ENCODE measurements at places on chromosomes 6 and 20. TPM values are rescaled to one million over a fixed set of nuclear protein-coding genes. Genes with fewer than 3 reads are reported as not detected.

GRCh38 chr6:55633471-55633870 lies 54.5 kb upstream of the HMGCLL1 start:
- H3K4me3 ChIP-seq = no peak overlapping the region
- no peak for DNase-seq
- H3K27me3 ChIP-seq = no peaks in the 10 kb centered on the region
- H3K4me1 ChIP-seq = no peaks in the 10 kb centered on the region
- H3K36me3 ChIP-seq = no peaks in the 10 kb centered on the region
- no peak overlapping the region for H3K27ac ChIP-seq

- no peak overlapping the region for H3K4me3 ChIP-seq
- H3K4me1 ChIP-seq = peaks cover 35% of the 10 kb centered on the region
- peaks cover 39% of the 10 kb centered on the region for H3K36me3 ChIP-seq
- no peak for DNase-seq
Measured at GRCh38 chr20:20498076-20498861, 130.4 kb downstream of the INSM1 start.

SYNGAP1 gene
- 35.3 TPM for total RNA-seq

DEK gene
- total RNA-seq = 194 TPM

OXT gene
- total RNA-seq = not detected

CRISP2 gene
- not detected for total RNA-seq

Data from activated CD4-positive, alpha-beta memory T cell treated with anti-CD3 and anti-CD28 coated beads, Interleukin-2, amount 10 ng/mL, durations not matched to agents 7 days and 5 days (primary cell).